ENCODE measurements at places on chromosomes 5 and 9.

- DNase-seq, result no peak
These were observed 12.7 kb upstream of the CEL start for GRCh38 chr9:133049043-133049442.

DNA sequence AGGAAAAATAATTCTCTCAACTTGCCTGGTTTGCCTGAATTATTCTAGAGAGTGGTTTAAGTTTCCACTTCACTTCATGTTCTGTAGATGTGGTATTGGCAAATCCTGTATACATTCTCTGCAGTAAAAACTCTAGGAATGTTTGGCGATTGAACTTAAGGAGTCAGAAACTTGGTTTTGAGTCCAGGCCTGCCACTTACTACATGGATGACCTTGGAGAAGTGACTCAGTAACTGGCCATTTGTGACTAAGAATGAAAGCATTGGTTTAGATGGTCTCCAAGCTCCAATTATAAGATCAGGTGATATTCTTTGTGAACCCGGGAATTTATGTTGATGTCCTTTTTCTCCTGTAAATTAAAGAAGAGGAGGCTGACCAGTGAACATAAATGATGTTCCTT, 233.8 kb downstream of the GAS1 start:
- DNase-seq, result no peak

- DNase-seq, result peak; percentile 70
These were observed 17.8 kb downstream of the SLC38A9 start for GRCh38 chr5:55694152-55694830.

DNA sequence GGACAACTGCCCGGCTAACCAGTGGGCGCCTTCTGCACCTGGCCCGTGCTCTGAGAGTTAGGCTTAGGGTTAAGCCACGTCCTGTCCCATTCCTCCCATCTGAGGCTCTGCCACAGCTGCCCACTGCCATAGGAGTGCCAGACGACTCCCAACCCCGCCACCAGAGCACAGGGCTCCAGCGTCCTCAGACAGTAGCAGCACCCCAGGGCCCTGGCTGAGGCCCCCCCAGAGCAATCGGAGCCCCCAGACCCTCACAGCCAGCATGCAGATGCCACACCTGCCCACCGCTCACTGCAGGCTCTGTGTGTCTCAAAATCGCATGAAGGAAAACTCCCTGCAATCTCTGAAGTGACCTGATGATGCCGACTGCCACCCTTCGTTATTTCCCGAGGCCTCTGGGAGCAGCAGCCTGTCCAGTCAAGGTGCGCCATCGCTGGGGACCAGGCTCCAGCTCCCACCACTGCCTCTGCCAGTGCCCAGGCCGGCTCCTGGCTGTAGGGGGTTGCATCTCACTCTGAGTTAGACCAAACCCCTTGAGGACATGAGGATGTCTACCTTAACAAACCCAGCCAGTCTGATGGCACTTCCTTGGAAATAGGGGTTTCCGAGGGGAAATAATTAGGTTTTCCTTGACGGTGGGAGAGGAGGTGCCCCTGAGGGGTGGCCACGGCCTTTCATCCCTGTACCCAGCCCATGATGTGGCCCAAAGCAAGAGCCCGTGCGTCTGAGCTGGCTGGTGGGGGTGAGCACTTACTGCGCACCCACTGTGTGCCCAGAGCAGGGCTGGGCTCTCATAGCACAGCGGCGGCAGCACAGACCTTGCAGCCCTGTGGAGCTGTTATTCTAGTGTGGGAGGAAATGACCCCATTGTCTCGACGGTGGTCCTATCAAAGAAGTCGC, 58.0 kb upstream of the RNF130 start:
- peak; percentile 4 for DNase-seq

DNA sequence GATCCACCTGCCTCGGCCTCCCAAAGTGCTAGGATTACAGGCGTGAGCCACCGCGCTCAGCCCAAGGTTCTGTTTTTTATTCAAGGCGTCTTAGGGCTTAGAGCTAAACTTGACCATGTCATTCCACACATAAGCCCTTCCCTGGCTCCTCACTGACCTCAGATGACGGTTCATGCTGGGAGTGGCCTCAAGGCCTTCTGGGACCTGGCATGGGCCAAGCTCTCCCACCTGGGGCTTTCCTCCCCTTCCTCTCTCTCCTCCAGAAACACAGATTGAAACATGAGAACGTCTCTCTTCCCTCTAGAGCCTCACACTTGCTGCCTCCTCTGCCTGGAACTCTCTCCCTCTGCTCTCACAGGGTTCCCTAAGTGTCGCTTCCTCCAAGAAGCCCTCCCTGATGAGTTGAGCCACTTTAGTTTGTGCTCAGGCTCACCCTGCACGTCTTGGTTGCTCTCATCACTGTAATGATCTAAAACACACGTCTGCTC, 155.6 kb upstream of the IER5L start:
- DNase-seq, result peak; percentile 17

GRCh38 chr5:172183881-172184280, 4.1 kb downstream of the STK10 start:
- DNase-seq, result no peak

DNA sequence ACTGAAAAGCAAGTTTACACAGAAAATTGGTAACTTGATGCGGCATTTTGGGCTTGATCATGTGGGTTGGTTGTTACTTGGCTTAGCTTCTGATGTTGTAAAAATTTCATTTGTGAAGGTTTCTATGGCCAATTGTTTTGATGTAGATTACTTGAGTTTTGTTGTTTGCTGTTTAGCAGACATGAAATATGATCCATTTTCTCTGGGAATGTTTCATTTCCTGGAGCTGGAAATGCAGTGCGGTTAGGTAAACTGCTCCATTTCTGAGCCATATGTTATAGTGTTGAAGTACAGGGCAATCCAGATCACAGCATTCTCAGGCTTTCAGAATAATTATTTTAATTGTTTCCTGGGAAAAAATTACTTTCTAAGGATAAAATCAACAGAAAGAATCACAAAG, 396.9 kb downstream of the ENC1 start:
- peak; percentile 11 for DNase-seq

- no peak for DNase-seq
These were observed 319.1 kb upstream of the IRX4 start for GRCh38 chr5:2201832-2202231.

- peak; percentile 43 for DNase-seq
These were observed 33.2 kb downstream of the C9orf50 start for GRCh38 chr9:129587487-129588262.

GRCh38 chr5:102856389-102856777, 101.3 kb downstream of the PAM start:
- no peak for DNase-seq

DNA sequence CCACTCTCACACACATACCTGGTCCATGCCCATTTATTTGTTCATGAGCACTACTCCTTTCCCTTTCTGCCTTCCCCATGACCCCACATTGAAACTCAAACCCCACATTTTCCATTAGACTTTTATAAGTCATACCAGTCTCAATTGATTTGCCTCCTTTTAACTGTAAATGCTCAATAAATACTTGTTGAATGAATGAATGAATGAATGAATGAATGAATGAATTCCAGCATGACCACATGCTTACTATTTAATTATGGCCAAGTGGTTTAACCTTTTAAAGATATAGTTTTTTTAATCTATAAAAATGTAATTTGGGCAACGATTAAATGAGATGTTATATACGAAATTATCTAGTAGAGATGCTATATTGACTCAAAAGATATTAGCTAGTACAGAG, 54.1 kb upstream of the GRAMD2B start:
- no peak for DNase-seq

DNA sequence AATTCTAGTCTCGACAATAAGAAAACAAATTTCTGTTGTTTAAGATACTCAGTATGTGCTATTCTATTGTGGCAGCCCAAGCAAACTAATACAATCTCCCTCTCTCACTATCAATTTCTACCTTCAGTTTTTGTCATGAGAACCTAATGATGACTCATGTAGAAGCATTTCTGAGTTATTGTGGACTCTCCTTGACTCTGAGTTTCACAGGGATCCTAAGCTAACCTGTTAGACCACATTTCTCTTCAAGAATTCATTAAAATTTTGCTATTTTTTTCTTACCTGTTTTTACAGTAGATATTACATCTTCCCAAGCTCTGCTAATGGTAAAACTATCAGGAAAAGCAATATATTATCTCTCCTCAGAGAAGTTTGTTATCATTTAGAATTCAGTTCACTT, 599.1 kb upstream of the TYRP1 start:
- DNase-seq, result no peak

- peak; percentile 59 for DNase-seq
These were observed 34.1 kb upstream of the RAPGEF1 start for GRCh38 chr9:131773911-131774379.

GRCh38 chr5:148147415-148147814, 20.9 kb upstream of the SPINK14 start:
- no peak for DNase-seq

GRCh38 chr9:109473329-109473728, 24.8 kb downstream of the PTPN3 start:
- DNase-seq, result no peak

DNA sequence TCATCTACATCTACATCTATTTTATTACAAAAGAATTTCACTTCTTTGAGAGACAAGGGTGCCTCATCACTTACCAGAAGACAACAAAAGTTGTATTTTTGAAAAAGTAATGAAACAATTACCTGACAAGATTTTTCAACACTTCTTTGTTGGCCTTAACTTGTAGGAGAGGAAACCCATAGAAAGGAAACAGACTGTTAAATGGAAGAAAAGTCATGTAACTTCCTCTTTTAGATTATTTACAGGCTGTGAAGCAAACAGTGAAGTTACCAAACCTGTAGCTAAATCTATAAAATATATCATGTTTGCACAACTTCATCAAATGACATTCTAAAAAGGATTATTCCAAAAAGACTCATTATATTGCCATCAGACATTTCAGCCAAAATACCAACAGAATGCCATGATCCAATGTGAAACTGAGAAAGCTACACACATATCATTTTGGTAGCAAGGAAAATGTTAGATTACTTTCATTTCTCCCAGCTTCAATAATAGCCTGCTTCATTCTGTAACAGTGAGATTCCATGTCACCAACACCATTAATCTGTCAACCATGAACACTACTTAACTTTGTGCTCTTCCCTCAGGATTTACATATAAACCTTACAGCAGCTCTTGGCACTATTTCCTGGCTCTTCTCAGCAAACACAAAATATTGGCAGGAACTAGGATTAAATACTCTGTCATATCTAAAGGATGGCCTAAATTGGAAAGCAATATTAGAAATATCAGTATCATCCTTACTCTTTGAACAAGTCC, 122.5 kb downstream of the MCTP1 start:
- DNase-seq, result no peak

DNA sequence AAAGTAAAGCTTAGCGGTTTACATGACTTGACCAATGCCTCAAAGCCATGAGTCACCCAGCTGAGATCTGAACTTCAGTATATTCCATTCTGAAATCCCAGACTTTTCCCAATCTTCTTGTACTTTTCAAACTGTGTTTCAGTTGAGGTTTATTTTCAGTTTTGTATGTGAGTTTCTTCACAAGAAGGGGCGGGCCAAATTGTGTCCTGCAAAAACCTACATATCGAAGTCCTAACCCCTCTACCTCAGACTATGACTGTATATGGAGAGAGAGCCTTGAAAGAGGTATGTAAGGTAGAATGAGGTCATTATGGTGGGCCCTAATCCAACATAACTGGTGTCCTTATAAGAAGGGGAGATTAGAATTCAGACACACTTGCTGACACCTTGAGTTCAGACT, 666 bp upstream of the TLR4 start:
- DNase-seq, result no peak

GRCh38 chr5:189486-189885, 1.8 kb upstream of the LRRC14B start:
- no peak for DNase-seq

DNA sequence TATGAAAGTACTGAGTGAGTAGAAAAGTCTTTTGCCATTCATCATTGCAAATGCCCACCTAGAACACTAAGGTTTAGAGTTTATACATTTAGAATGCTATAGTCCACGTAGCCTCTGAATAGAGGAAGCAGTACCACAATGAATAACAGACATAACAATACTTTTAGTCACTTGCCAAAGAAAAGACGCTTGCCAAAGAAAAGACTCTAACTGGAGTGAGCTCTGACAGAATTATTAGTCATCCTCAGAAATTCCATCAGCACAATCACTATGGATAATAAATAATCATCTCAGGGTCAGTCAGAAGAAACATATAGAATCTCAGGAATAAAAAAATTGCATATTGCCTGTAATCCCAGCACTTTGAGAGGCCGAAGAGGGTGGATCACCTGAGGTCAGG, 168.5 kb upstream of the TARS1 start:
- no peak for DNase-seq

DNA sequence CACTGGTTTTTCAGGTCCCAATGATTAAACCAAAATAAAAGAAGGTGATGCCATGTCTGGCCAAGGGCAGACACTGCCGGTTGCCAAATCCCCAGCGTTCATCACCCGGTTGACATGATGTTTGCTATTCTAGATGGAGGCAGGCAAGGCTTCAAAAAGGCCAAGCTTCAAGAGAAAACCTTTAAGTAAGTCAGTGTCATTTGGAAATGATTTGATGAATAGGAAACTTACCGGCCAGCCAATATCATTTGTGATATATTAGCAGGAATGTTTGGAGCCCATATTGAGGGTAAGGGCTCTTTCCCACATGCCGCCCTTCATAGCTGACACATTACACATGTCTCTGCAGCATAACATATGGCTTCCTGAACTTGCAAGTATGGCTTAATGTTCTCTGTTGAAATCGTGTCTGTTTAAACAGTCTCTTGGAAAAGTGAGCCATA, 89.5 kb upstream of the TTC23L start:
- no peak for DNase-seq

DNA sequence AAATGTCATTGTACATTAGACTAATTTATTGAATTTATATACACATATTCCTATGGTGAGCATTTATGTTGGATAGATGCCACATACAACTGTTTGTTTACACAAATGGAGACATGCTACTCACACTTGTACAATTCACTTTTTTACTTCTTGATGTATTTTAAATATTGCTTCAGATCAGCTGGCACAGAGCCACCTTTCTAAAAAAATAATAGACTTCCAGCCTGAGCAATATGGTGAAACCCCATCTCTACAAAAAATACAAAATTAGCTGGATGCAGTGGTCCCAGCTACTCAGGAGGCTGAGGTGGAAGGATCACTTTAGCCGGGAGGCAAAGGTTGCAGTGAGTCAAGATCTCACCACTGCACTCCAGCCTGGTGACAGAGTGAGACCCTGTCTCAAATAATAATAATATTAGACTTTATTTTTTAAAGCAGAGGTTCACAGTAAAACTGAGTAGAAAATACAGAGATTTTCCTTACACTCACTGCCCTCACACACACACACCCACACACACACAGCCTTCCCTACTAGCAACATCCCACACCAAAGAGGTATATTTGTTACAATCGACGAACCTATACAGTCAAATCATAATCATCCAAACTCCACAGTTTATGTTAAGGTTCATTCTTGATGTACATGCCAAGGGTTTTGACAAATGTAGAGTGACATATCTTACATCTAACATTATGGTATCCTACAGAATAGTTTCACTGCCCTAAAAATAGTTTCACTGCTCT, 16.5 kb upstream of the ADRB2 start:
- DNase-seq, result no peak
